ENCODE measurements at places on chromosomes 3 and 15.
A peak's percentile ranks its signal among the peaks of the same experiment; 100 is the strongest.

DNA sequence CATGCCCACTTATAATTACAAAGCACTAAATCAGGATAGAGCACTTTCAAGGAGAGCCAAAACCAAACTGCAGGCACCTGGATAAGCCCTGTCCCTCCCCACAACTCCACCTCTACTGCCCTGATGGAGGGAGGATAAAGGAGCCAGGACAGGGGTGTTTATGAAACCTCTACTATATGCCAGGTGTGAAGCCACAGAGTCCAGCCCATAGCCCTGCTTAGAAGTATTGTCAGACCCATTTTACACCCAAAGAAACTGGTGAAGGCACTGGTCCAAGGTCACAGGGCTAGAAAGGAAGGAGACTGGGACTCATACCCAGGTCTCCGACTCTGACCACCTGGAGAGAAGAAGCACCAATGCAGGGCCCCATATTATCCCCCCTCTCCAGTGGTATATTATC lies 48.7 kb downstream of the SH3BP5 start:
- DNase-seq: no peak

GRCh38 chr3:124928333-124929202 lies 6.0 kb downstream of the MUC13 start:
- peak; percentile 28 for DNase-seq

GRCh38 chr3:140088513-140088912 lies 153.5 kb downstream of the CLSTN2 start:
- DNase-seq: no peak

DNA sequence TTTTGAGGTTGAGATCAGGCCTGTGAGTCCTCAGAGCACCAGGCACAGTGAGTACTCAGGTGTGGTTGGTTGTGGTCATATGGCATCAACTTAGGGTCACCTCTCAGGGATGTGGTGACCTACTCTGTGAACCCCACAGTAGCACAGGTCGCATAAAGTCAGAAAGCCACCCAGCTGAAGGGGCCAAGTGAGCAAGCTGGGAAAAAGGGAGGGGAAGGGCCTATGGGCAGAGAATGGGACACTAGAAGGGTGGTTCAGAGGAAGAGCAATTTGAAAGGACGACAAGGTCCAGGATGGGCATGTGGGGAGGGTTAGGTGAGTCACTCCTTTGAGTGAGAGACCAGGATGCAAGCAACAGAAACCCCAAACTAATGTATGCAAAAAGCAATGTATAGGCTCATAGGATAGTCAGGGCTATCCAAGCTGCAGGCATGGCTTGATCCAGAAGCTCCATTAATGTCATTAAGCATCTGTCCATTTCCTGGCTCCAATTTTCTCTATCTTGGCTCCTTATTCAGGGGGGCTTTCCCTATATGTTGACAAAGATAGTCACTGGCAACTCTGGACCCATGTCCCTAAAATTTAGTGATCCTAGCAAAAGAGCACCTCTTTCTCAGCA lies 33.5 kb downstream of the HMCES start:
- no peak for DNase-seq

DNA sequence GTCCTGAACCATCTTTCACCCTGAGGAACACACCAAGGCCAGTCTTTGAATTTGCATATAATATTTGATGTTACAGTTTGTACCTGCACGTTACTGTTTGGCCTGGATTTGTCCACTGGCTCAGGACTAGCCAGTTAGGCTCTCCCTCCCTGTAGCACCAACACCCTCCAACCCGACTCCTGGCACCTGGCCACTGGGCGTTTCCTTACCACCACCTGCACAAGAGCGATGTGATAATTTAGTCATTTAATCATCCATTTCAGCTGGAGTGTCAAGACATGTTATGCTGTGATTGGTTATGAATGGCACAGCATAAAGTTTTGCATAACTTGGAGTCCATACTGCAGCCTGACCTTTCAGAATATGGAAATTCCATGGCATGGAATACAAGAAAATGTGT lies 242.4 kb downstream of the KCNMB2 start:
- DNase-seq: no peak

- DNase-seq: no peak
Observed at GRCh38 chr3:32376115-32376514, 15.5 kb upstream of the CMTM7 start.

GRCh38 chr15:37425541-37425940 lies 325.2 kb upstream of the MEIS2 start:
- DNase-seq: no peak

DNA sequence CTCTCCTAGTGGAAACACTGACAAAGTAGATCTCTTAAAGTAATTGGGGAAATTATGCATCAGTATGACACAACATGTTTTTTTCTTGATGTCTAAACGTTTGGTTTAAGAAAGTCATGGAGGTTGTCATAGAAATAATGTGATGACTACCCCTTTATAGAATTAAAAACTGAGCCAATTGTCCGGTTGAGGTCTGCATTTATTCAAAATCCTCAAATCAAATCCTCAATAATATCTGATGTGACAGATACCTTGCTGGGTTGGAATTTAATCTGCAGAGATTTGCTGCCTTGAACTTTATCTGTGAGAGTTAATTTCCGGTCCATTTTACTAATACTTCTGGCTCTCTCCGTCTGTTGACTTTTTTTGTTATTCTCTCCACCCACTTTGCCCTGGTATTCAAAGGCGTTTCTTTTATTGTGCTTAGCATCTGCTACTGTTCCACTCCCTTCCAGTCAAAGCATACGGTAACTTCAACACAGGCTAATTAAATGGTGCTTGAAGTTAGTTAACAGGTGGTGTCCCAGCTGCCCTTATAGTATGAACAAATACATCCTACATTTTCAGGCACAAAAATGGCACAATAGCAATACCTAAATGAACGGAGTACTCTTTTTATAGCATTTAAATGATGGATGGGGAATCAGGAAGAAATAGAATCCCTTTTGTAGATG lies 628.3 kb downstream of the ROBO1 start:
- no peak for DNase-seq

GRCh38 chr15:28975766-28976179 lies 90.0 kb downstream of the APBA2 start:
- peak; percentile 44 for DNase-seq

- no peak for DNase-seq
Observed at GRCh38 chr3:24151594-24151993, 206.5 kb downstream of the NR1D2 start.

DNA sequence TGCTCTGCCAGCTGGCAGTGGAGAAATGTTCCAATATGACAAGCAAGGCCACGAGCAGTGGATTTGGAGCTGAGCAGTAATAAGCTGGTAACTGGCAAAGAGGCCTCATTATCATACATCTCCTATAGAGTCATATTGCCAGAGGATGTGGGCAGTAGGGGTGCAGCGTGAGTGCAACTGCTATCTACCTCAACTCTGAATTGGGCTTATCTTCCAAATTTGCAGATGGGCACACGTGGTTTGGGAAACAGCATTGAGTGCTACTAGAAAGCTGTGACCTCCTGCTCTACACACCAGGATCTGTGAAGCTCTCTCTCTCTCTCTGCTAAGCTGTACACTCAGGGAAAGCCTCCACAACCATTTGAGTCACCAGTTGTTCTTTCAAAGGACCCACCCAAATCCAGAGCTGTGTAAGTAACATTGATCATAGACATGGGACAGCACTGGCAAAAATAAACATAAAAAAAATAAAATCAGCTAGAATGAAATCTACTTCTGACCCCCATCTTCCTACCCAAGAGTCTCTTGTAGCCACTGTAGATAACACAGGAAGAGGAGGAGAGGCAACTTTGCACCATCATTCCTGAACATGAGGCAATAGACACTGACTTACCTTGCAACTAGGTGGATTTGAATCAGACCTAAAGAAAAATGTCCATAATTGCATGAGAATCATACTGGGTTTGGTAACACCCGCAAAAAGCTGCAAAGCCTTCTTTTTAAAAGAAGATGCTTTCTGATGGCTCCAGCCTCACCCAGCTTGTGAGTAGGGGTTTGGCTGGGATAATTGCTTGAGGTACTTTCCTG lies 82.9 kb upstream of the THBS1 start:
- no peak for DNase-seq

Measured in stimulated activated CD4-positive, alpha-beta T cell treated with anti-CD3 and anti-CD28 coated beads, TNF-alpha, amount 100 ng/mL, for 1 hour (primary cell).